Renal pelvis (tissue), 12 donors: ENCODE measurements at places on chromosomes 7 and 10. TPM values are rescaled to one million over a fixed set of nuclear protein-coding genes. Genes with fewer than 3 reads are reported as not detected.
A peak's percentile ranks its signal among the peaks of the same experiment; 100 is the strongest.

DNA sequence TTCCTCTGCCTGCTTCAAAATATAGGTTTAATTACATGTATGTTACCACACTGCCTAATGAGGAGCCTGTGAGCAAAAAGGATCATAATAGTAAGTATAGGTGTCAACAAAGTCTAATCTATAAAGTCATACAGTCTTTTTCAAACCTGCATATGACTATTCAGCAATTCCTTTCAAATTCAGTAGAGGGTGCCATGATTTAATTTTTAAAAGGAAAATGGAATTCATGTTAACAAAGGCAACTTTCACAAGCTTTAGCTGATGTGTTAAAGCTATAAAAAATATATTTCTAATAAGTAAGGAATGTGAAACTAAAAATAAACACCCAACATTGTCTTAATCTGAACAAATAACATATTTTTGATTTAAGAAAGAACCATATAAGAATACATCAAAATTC, 52.1 kb downstream of the MPP7 start:
- DNase-seq = no peak

The FAM237B gene
- polyA plus RNA-seq = 0.33 TPM

DNA sequence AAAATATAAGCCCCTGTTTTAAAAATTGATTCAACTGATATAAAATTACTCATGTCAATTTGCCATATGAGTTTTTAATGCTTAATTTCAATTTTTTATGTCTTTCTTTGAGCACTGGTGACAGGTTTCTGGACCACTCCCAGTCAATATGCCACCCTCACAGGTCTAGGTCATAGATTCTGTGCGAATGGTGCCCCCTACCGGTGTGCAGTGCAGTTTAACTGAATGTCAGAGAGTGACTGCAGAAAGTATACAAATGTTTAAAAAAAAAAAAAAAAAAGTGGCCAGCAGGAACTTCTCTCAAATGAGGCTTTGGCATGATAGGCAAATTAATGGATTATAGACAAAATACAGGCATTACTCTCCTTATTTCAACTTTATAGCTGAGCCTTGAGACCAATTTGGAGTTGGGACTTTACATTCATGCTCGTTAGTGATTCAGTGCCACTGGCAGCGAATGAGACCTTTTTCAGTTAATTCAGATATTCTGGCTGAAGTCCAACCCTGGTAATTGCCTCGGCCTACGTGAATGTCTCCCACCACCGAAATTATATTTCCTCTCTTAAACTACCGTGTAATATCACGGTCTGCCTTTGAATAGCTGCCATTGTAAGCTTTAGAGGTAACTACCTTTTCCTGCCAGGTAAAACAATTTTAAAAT, 427.6 kb downstream of the PHTF2 start:
- peak; percentile 22 for DNase-seq

The HKDC1 gene
- polyA plus RNA-seq = 21.0 TPM

DNA sequence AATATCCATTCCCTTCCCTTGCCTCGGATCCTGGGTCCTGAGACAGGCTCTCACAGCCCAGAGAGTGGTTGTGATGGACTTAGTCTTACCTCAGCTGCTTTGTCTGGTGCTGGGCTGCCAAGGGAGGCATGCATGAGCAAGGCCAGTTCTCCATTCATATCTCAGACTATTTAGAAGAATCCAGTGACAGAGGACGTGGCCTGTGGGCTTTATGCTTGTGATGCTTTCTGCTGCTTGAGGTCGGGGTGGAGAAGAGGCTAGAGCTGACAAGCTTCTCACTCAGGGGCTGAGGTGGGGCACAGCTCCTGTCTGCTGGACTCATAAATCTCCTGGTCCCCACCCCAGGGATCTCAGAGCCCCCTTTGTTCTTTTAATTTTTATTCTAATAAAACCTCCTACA, 66.8 kb downstream of the DNAJC12 start:
- DNase-seq = no peak

- no peak for DNase-seq
Observed at GRCh38 chr10:95451568-95452524, 109.3 kb downstream of the SORBS1 start.

The GPR146 gene
- polyA plus RNA-seq = 4.7 TPM

DNA sequence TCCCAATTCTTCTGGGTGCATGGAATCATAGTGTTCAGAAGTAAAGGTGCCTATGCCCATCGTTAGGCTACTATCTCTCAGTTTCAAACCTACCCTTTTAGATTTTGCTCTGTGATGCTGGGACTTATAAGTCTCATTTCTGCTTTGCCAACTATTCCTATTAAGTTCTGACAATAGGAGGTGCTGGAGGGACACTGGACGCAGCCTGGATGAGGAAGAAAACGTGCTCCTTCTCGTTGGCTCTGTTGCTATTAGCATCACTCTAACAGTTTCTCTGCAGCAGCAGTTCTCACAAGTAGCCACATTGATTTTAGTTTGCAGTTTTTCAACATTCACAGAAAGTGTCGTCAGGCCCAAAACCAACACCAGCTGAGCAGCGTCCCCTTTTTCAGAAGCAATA, 72.4 kb downstream of the ABCC2 start:
- peak; percentile 61 for DNase-seq

GRCh38 chr7:105399043-105399725, 10.5 kb upstream of the SRPK2 start:
- DNase-seq = no peak

DNA sequence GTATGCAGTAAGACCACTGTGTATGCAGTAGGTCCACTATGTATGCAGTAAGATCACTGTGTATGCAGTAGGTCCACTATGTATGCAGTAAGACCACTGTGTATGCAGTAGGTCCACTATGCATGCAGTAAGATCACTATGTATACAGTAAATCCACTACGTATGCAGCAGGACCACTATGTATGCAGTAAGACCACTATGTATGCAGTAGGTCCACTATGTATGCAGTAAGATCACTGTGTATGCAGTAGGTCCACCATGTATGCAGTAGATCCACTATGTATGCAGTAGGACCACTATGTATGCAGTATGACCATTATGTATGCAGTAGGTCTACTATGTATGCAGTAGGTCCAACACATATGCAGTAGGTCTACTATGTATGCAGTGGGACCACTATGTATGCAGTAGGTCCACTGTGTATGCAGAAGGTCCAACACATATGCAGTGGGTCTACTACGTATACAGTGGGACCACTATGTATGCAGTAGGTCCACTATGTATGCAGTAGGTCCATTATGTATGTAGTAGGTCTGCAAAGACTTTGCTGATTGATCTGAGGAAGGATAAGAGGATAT, 313.6 kb downstream of the ADARB2 start:
- no peak for DNase-seq

DNA sequence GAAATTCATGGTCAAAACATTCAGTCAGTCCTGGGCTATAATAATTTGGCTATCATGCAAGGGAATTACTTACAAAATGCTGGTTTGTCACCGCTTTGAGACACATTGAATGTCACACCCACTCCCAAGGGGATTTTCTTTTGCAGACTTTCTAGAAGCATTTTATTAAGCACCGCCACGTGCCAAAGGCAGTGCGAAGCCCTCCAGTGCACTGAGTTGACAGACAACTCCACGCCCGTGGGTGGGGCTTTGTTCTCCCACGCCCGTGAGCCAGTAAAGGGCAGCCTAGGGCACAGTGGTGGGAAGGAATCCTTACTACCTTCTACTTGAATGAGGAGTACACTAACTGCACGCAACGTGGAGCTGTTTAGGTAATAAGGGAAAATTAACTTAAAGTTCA, 515.8 kb downstream of the KCNMA1 start:
- no peak for DNase-seq

GRCh38 chr10:61992671-61993668, 91.5 kb downstream of the ARID5B start:
- DNase-seq = no peak

DNA sequence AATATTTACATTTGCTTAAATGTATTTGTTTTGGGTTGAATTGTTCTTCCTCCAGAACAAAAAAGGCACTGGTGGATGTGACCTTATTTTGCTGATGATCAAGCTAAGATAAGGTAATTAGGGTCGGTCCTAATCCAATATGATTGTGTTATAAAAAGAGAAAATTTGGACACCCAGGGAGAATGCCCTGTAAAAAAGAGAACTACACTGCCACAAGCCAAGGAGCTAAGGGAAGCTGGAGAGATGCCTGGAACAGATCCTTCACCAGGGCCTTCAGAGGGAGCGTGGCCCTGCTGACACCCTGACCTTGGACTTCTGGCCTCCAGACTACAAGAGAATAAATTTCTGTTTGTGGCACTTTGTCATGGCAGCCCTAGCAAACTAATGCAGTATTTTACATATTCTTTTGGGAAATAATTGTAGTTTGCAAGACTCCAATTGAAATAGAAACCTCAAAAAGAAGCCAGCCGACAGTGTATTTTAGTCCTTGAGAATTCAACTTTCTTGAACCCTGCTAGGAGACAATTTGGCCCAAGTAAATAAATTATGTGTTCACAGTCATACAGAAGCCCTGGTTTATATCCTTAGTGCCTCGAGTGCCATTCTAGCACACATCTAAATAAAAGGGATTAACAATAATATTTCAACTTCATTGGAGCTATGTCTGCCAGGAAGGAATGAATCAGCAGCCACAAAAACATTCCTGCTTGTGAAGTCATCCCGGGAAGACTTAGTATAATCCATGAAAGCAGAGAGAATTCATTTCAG, 164.6 kb downstream of the PKD1L1 start:
- no peak for DNase-seq

The CCL24 gene
- polyA plus RNA-seq = not detected
